ENCODE measurements at places on chromosomes 2 and 18. TPM values are rescaled to one million over a fixed set of nuclear protein-coding genes. Genes with fewer than 3 reads are reported as not detected.

Gene EMX1
- total RNA-seq, result 19.6 TPM

Gene ZNF521
- 18.0 TPM for total RNA-seq

Gene REG3A
- total RNA-seq, result not detected

Gene DCDC2C
- not detected for total RNA-seq

Gene TBR1
- not detected for total RNA-seq

Gene RBM44
- 0.72 TPM for total RNA-seq

Gene LYG1
- total RNA-seq, result 21.0 TPM

Data from kidney (tissue), 22 donors.